Stimulated activated CD8-positive, alpha-beta memory T cell treated with anti-CD3 and anti-CD28 coated beads, Interleukin-2, amount 100 ng/mL, for 1 hour (primary cell): ENCODE measurements at places on chromosomes 5 and 9.
A peak's percentile ranks its signal among the peaks of the same experiment; 100 is the strongest.

DNA sequence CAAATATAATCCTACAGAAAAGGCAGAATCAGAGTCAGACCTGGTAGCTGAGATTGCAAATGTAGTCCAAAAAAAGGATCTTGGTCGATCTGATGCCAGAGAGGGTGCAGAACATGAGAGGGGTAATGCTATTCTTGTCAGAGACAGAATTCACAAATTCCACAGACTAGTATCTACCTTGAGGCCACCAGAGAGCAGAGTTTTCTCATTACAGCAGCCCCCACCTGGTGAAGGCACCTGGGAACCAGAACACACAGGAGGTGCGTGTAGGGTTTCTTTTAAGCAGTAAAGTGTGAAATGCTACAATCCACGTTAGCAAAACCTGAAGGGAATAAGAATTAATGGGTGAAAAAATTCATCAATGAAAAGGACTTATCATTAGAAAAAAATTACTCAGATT, 145.8 kb downstream of the GIN1 start:
- DNase-seq: no peak

DNA sequence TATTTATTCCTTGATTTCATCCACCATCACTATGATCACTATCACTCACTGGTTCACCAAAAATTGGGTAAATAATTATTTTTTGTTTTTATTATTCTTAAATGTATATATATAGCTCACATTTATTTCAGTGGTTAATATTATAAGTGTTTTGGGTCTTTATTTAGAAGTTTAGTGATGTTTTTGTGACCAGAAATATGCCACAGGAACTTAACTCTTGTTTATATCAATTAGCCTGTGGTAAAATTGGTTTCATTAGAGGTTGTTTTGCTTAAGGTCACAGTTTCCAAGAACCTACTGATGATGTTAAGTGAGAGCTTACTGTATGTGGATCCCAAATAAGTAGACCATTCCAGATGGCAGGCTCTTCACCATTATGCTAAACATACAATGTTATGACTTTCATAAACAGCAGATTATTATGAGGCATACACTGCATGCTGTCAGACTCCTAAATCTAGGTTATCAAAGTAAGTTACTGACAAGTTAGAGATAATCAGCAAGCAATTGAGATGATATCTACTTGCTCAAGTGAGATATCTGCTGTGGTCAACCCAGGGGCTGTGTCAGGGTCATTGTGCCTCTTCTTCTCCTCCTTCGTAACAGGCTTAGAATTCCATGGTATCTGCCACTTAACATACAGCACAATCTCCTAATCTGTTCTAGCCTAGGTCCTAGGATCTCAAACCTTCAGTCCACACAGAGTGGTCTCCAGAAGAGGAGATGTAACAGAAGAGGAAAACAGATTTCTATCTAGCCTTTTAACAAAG, 57.6 kb downstream of the NR3C1 start:
- no peak for DNase-seq

GRCh38 chr9:5629312-5630080, 589 bp downstream of the RIC1 start:
- DNase-seq: peak; percentile 13

DNA sequence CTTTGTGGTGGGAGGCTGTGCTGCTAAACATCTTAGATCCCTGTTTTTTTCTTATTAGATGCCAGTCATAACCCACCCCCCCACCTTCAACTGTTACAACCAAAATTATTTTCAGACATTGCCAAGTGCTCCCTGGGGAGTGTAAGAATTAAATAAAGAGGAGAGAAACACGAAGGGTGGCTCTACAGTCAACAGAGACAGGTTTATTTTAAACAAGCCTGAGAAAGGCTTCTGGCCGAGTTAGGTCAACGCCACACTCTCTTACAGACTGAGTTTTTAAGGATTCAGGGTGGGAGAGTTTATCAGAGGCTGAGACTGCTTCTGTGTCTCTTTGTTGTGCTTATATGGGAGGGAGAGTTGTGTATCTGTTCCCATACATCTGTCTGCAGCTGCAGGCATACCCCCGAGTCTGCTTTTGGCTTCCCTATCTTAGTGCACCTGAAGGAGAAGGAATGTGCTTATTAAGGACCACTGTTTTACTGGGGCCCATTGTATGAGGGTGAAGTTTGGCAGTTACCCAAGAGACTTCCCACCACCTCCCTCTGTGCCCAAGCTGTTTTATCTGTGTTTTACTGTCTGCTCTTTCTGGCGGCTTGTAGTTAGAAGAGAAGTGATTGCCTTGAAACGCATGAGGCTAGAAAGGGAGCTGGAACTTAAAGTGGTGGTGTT, 11.4 kb upstream of the GDA start:
- no peak for DNase-seq

DNA sequence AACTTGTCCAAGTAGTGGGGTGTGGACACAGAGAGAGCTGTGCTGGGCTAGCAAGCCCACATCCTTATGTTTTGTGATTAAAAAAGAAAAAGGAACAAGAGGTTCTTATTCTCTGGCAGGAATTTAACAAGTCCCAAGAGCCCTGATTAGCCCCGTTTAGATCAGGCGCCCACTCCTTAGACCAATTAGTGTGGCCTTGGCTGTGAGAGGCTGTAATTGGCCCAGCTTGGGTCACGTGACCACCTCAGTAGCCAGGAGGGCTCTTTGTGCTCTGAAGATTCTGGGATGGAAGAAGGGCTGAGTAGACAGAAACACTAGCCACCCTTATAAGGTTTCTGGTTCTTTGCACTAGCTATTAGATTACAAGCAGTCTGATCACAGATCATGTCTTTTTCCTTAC, 31.1 kb downstream of the GCNT4 start:
- DNase-seq: no peak

- no peak for DNase-seq
Measured at GRCh38 chr5:149047462-149047861, 15.4 kb downstream of the SH3TC2 start.

GRCh38 chr5:154221371-154221896, 30.9 kb downstream of the GALNT10 start:
- DNase-seq: peak; percentile 34

- no peak for DNase-seq
Measured at GRCh38 chr5:113181853-113182490, 205.4 kb downstream of the DCP2 start.

DNA sequence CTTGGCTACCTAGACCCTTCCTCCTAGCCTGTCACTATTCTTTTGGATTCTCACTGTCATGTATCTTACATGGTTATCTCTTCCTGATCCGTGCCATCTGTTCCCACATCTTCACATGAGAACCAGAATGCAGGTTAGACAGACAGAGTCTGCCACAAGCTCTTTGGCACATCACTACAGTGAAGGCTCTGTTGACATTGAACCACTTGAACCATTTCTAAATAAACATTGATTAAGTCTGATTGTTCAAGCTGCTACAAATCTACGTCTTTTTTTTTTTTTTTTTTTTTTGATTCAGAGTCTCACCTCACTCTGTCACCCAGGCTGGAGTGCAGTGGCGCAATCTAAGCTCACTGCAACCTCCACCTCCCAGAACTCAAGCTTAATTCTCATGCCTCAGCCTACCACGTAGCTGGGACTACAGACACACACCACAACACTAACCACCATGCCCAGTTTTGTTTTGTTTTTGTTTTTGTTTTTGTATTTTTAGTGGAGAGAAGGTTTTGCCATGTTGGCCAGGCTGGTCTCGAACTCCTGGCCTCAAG, 85.1 kb upstream of the LRRTM2 start:
- no peak for DNase-seq

- no peak for DNase-seq
Measured at GRCh38 chr9:33429256-33429985, 18.0 kb downstream of the AQP3 start.

- no peak for DNase-seq
Measured at GRCh38 chr9:81833563-81834345, 94.5 kb upstream of the SPATA31D4 start.

GRCh38 chr5:821504-821903, 29.3 kb downstream of the ZDHHC11 start:
- DNase-seq: no peak

GRCh38 chr5:107700481-107700880, 29.7 kb upstream of the EFNA5 start:
- no peak for DNase-seq

GRCh38 chr9:12860998-12861397, 86.2 kb downstream of the LURAP1L start:
- DNase-seq: no peak

DNA sequence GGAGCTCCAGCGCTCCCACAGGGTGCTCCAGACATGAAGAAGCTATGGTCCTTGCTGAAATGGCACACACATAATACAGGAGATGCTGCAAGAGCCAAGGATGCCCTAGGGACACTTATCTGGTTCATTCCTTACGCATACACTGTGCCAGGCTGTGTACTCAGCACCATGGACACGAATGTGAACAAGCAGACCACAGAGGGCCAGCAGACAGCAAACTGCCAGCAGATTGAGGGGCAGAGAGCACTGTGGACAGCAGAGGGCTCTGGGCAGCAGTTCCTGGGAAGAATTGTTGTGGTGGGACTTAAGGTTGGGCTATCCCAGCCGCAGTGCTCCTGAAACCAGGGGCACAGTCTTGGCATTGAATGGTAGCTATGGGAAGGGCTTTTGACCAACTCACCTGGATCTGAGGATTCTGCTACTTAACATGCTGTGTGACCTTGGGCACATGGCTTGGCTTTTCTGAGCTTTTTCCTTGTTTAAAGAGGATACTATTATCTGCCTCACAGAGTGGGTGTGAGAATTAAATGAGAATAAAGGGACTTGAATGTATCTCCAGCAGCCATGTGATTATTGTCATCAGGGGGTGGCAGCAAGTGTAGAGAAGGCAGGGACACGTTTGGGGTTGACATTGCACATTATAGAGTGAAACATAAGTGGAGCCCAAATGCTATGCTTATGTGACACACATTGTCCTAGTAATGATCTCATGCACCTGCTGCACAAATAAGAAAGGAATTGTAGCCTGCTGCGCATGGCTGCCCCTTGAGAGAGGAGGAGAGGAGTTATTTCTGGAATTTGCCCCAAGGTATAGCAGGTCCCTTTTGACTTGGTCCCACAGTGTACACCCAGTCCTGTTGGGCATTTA, 30.1 kb downstream of the PPARGC1B start:
- no peak for DNase-seq

GRCh38 chr5:115817386-115817785, 927 bp upstream of the CDO1 start:
- DNase-seq: no peak

- DNase-seq: no peak
Measured at GRCh38 chr5:79878721-79879336, 112.2 kb downstream of the MTX3 start.

GRCh38 chr9:95185956-95186355, 131.6 kb downstream of the FANCC start:
- DNase-seq: no peak

- no peak for DNase-seq
Measured at GRCh38 chr5:57509501-57510260, 27.1 kb upstream of the ACTBL2 start.
